ENCODE measurements at places on chromosomes 11 and 22.
A peak's percentile ranks its signal among the peaks of the same experiment; 100 is the strongest.

DNA sequence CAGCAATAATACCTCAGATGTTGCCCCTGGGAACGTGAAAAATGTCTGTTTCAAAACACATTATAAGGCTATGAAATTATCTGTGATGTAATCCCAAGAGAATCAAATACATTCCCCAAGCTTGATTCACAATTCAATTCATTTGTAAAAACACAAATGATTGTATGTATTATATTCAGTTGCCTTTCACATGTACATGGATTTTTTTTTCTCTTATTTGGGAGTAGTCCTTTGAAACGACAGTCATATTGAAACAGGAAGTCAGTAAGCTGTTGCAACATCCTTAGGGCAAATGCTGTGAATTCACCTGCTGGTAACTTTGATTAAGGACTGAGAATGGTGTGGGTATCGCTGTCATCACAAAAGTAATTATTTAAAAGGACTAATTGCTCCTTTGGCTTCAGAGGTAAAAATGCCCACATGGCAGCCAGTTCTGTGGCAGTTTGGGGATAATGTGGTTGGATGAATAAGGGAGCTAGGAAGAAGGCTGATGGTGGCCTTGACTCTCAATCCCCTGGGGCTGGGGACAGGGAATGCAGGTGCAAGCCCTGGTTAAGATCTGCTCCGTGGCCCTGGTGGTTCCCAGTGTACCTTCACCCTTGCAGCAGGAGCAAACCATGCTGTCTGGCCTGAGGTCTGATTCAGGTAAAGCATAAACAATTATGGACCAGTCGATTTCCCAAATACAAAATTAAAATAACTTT is 13.2 kb downstream of the EHF start:
- no peak for DNase-seq

- DNase-seq: no peak
These were observed 44.5 kb downstream of the SYN3 start for GRCh38 chr22:33013531-33014162.

- DNase-seq: no peak
These were observed 154.1 kb downstream of the COMMD9 start for GRCh38 chr11:36135076-36135475.

GRCh38 chr11:7692426-7692825 is 13.9 kb downstream of the OVCH2 start:
- DNase-seq: no peak

- DNase-seq: no peak
These were observed 42.9 kb upstream of the PRR5 start for GRCh38 chr22:44659140-44659539.

GRCh38 chr11:12303421-12304149 is 73.8 kb upstream of the PARVA start:
- DNase-seq: no peak

GRCh38 chr11:2664791-2665525 is 34.8 kb downstream of the KCNQ1OT1 start:
- DNase-seq: no peak

DNA sequence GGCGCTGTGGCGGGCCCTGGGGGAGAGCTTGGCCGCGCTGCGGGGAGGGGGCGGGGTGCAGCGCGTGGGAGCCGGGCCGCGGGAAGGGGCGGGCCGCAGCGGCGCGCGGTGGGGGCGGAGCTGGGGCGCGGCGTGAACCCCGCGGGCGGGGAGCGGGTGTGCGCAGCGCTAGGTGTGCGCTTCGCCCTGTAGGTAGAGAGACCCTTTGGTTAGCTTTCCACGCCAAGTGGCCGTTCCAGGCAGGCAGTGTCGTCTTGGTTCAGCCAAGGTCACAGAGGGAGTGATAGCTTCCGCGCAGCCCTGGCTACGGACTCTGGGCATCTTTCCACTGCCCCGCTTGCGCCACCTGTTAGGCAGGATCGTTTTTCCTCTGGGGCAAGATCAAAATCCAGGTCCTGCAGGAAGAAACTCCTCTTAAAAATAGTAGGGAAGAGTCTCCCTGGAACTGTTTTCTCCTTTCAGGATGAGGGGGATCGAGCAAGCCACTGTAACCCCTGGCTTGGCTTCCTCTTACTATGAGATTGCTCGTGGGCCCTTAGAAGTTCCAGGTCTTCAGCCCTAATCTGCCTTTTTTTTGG is 434 bp downstream of the BANF1 start:
- no peak for DNase-seq

- DNase-seq: no peak
These were observed 109.5 kb downstream of the CCDC81 start for GRCh38 chr11:86483940-86484794.

- DNase-seq: peak; percentile 76
These were observed 3.6 kb downstream of the FIBP start for GRCh38 chr11:65884716-65885092.

DNA sequence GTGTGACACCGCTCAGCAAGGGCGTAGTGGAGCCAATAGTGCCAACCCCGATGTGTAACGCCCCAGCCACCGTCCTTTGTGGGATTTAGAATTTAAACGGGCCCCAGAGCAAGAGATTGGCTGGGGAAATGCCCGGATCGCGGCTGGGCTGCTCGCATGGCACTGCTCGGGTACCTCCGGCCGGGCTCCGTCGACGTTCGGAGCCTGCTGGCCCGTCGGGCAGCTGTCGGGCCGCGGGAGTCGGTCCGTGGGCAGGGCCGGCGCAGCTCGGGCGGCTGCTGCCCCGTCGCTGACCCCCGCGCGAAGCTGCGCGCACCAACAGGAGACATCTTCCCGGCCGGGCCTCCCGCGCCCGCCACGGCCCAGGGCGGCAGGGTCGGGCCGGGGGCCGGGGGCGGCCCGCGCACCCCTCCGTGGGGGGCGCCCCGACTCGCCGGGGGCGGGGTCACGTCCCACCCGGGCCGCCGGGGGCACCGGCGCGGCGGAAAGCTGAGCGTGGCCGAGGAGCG is 1.3 kb upstream of the KDM2A start:
- DNase-seq: peak; percentile 7

DNA sequence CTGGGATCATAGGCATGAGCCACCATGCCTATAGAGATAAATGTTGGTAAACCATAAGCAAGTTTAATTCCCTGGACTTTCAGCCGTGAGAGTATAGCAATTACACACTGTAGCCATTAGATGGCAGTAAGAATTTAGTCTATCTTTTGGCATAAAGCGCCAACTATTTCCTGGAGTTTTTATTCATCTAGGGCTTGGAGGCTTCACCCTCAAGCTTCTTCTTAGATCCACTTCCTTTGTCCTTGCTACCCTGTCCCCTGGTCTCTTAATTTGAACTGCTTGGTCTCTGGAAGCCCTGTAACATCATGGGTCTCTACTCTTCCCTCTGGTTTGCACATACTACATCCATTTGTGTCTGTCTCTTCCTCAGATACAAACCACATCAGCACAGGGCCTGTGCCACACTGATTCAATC is 38.2 kb downstream of the OR10A6 start:
- DNase-seq: no peak

- DNase-seq: no peak
These were observed 118.7 kb downstream of the KCNC1 start for GRCh38 chr11:17853280-17853679.

- DNase-seq: no peak
These were observed 2.5 kb downstream of the USP18 start for GRCh38 chr22:18152519-18152918.

- DNase-seq: no peak
These were observed 258.9 kb upstream of the ARHGAP20 start for GRCh38 chr11:110971140-110971539.

DNA sequence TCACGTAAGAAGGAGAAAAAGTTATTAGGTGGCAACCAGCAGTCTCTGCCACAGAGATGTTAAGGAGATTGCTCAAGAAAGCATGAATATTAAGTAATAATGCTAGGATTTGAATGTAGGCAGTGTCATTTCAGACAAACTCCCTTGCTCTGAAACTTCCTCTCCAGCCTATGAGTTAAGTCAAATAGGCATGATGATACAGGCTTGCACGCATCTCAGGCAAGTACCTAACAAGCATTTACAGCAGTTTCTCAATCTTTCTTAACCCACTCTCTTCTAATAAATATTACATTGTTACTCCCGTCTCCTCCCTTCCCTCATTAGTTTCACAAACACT is 72.7 kb downstream of the RAB38 start:
- no peak for DNase-seq

GRCh38 chr22:42222140-42222539 is 48.3 kb downstream of the TCF20 start:
- no peak for DNase-seq

GRCh38 chr11:117071344-117071787 is 26.9 kb downstream of the SIK3 start:
- DNase-seq: peak; percentile 29

DNA sequence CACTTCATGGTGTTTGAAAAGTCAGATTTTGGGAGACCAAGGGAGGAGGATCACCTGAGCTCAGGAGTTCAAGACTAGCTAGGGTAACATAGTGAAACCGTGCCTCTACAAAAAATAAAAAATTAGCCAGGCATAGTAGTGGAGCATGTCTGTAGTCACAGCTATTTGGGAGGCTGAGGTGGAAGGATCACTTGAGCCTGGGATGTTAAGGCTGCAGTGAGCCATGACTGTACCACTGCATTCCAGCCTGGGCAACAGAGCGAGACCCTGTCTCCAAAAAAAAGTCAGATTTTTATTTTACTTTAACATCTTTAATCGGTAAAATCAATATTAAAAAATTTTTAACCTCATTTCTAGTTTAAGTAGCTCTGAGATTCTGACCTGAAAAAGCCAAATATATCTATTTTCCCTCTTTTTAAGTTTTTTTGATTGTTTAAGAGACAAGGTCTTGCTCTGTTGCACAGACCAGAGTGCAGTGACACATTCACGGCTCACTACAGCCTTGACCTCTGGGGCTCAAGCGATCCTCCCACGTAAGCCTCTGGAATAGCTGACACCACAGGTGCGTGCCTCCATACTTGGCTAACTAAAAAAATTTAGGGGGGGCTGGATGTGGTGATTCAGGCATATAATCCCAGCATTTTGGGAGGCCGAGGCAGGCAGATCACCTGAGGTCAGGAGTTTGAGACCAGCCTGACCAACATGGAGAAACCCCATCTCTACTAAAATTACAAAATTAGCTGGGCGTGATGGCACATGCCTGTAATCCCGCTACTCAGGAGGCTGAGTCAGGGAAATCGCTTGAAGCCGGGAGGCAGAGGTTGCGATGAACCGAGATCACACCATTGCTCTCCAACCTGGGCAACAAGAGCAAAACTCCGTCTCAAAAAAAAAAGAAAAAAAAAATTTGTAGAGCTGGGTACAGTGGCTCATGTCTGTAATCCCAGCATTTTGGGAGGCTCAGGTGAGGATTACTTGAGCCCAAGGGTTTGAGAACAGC is 48.4 kb downstream of the SFI1 start:
- no peak for DNase-seq

DNA sequence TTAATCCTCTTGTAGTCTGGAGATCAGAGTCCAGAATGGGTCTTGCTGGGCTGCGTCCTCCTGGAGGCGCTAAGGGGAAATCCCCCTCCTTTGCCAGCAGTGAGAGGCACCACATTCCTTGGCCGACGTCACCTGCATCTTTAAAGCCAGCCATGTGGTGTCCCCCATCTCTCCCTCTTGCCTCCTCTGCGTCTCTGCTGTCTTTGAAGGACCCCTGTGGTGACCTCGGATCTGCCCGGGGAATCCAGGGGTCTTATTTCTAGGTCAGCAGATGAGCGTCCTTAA is 27.2 kb upstream of the PARVB start:
- no peak for DNase-seq

GRCh38 chr22:37416827-37417226 is 10.5 kb downstream of the ELFN2 start:
- DNase-seq: no peak

- DNase-seq: no peak
These were observed 3.0 kb downstream of the SAC3D1 start for GRCh38 chr11:65043881-65044501.

DNA sequence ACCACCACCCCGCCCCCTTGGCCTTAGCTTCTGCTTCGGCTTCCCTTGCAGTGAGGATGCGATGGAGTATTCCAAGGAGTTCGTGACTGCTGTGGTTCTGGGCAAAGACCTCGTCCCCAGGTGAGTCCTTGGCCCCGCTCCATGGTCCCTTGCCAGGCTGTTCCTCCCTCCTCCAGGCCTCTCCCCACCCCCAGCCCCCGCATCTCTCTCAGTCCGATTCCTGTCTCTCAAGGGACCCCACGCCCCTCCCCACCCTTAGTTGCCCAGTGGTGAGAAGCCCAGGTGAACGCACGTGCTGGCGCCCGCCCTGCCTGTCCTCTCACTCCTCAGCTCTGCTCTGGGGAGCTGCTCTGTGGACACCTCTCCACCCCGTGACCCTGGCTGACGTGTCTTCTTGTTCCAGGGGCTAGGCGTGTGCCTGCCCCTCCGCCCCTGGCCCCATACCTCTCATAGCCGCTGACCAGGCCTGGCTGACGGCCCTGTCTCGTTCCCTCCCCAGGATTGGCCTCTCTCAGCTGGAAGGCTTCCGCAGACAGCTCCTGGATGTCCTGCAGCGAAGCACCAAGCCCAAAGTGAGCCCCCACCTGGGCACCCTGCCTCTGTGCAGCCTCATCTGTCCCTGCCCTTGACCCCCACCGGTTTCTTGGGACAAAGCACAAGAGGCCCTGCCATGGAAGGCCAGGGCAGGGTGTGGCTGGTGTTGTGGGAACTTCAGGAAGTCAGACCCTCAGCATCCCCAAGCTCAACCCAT is 14.6 kb upstream of the MYRF start:
- no peak for DNase-seq

GRCh38 chr11:69307421-69307820 is 13.5 kb downstream of the MYEOV start:
- no peak for DNase-seq

DNA sequence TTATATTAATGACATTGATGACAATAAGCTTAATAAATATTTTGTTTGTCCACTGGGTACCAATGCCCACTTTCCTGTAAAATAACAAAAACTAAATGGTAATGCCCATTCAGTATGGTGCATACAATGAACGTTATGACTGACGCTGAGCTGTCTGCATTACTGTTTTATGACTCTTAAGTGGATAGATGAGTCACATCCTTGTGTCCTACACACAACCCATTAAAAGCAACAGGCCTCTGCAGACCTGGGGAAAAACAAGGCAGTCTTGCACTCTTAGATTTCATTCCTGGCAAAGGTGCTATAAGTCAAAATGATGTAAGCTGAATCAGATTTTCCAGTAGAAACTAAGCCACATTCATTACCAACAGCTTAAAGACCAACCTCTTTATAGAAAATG is 176.3 kb upstream of the TMEM45B start:
- no peak for DNase-seq

DNA sequence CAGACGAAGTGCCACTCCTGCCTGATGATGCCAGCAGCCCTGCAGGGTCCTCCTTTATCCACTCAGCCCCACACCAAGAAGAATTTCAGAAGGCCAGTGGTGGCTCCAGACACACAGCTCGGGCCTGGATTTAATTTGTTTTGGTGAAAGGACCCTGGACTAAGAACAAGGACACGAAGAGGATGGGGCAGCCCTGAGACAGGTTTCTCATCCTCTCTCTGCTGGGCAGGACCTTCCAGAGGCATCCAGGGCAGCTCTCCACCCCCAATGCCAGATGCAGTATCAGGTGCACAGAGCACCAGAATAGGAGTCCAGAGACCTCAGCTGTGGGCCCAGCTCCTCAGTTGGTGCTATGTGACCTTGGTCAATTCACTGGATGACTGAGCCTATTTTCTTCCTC is 72.0 kb downstream of the TRIM29 start:
- DNase-seq: no peak

GRCh38 chr11:86676533-86677154 is 4.2 kb upstream of the ME3 start:
- no peak for DNase-seq

- DNase-seq: no peak
These were observed 5.3 kb downstream of the KCNK7 start for GRCh38 chr11:65590240-65590738.
